ENCODE measurements at places on chromosomes 4 and X.

GRCh38 chr4:101286663-101287062 lies 60.7 kb downstream of the PPP3CA start:
- no peak for DNase-seq

GRCh38 chrX:13816643-13817627 lies at the start of gene GPM6B:
TSS of gene GPM6B (minus strand) at chrX:13817093. CDS start at chrX:13816904, 189 bp downstream.
- peak; percentile 70 for DNase-seq

- DNase-seq: peak; percentile 37
Measured at GRCh38 chrX:50877310-50877709, 33.2 kb upstream of the BMP15 start.

DNA sequence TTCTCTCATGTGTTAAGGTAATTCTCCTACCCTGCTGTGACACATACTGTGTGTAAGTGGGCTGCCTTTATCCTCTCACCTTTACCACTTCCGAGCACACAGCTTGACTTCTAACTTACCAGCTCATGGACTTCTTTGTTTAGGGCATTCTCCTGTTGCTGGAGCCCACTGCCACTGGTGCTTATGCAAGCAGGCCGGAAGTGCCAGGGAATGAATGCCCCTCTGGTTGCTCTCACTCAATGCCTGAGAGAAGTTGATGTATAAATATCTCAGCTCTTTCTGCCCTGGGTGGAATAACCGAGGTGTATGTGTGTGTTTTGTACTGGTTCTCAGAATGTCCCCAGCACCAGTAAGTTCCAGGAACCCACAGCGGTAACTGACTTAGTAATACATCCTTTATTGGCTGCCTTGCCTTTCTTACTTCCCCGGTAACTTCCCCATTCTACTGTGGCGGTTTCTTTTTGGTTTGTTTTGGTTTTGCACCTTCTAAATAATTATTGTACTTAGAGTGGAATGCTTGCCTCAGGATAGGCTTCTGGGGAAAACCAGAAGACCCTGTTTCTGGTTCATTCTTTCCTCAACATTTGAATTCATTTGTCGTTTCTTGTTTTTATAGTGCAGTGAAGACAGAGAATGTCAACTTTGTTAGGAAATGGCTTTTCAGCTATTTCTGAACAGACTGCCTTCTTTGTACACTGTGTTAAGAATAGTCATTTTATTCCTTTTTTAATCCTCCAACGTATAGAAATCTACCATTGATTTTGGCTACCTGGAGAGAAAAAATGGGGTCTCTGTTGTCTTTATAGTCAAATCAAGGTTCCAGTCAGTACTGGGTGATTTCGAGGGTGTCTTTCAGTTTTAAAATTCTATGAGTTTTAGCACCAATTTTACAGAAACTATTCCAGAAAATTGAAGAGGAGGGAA lies 45.4 kb downstream of the CXorf58 start:
- peak; percentile 10 for DNase-seq

GRCh38 chrX:86133761-86134160 lies 14.5 kb upstream of the DACH2 start:
- no peak for DNase-seq

- no peak for DNase-seq
Measured at GRCh38 chr4:10599574-10599973, 85.0 kb downstream of the CLNK start.

- DNase-seq: no peak
Measured at GRCh38 chr4:24603343-24603742, 19.0 kb upstream of the DHX15 start.

DNA sequence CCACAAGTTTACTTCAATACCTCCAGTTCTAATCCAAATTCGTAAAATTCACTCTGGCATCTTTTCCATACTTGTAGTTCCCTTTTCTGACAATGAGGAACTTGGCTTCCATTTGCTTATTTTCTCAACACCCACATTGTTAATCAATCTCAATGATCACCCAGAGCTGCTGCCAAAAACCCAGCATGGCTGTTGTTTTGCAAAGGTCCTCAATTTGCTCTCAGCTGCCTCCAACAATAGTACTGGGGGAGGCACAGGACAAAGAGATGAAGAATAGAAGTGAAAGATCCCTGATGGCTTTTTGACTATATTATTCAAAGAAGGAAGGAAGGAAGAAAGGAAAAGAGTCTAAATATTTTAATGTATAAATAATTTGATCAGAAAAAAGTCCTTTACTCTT lies 847.8 kb downstream of the RAPGEF2 start:
- DNase-seq: no peak

- DNase-seq: peak; percentile 86
Measured at GRCh38 chr4:39697740-39698423, at the start of gene UBE2K. TSS of gene UBE2K (plus strand) at chr4:39698136. CDS start at chr4:39698328, 192 bp downstream.

GRCh38 chrX:124641737-124642491 lies 295.6 kb downstream of the SH2D1A start:
- no peak for DNase-seq

DNA sequence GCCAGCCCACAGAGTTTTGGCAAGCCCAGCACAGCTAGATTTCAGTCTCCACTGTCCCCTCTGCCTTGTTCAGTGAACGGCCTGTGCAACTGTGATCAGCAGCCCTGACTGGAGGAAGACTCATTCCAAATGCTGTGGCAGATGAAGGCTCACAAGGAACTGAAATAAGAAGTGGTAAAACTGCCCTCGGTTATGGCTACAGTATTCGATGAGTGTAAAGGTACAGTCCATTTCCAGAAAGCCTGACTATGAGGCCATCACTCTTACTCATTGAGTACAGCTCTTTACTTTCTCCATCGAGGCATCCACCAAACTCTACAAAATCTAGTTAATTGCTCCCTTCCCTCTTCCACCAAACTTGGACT lies 69.1 kb downstream of the RHOH start:
- DNase-seq: no peak

- no peak for DNase-seq
Measured at GRCh38 chr4:61886131-61886530, 686.0 kb downstream of the ADGRL3 start.

DNA sequence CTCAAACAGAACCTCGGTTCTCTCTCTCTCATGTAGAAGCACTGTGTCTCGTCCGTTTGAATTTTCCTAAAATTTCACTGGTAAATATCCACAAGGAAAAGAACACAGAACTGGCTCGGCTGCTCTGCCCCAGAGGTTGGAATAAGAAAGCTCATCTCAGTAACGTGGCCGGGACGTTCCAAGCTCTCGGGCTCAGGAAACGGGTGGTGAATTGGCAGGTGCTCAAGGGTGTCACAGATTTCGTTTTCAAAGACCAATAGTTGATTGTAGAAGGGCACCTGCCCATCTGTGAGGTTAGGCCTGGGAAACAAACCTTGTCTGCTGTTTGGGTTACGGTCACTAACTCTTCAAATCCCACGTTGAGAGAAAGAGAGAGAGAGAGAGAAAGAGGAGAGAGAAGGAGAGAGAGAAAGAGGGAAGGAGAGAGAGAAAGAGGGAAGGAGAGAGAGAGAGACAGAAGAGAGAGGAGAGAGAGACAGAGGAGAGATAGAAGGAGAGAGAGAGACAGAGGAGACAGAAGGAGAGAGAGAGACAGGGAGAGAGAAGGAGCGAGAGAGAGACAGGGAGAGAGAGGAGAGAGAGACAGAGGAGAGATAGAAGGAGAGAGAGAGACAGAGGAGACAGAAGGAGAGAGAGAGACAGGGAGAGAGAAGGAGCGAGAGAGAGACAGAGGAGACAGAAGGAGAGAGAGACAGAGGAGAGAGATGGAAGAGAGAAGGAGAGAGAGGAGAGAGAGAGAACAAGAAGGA lies 106.6 kb downstream of the CRLF2 start:
- no peak for DNase-seq

DNA sequence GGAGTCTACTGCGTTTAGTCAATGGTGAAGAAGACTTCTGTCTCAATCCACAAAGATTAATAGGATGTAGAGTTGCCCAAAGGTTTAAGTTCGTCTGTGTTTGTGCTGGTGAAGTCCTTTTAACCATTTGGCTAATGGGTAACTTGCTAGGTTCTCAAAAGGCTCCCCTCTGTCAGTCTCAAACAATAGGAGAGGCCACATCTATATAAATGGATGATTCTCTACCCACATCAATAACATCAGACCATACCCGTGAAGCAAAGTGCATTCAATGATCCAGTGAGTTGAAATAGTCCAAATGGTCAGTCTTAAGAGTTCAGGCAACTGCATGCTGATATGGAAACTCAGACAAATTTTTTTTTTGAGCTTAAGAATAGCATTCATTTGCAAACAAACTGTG lies 28.1 kb downstream of the RS1 start:
- DNase-seq: no peak

DNA sequence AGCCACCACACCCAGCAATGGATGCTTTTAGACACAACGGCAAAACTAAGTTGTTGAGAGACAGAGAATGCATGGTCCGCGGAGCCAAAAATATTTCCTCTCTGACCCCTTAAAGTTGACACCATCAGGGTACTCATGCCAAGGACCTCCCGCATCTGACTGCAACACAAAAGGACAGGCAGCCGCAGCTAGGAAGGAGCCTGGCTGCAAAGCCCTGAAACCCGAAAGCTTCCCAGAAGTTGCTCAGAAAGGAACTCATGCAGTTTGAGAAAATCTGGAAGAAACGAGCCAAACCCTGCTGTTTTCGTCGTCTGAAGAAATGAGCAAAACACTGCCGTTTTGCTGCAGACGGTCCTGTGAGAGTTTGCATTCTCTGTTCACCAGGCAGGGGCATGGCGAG lies 16.5 kb downstream of the DHRSX start:
- DNase-seq: no peak

DNA sequence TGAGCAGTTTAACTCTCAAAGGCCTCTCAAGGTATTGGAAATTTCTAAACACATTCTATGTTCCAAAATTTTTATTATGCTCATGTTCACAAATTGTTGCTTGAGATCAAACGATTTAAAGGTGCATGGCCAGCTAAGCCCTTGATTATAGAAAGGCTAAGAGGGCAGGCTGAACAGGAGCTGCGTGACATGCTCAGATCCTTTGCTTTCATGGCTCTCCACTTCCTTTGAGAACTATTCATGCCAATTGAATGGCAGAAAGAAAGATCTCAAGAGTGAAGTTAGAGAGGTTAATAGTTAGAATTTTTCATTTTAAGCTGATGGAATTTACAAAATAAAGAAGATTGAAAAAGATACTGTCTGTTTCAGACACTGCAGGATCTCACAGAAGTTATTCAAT lies 594 bp downstream of the LRIT3 start:
- no peak for DNase-seq

DNA sequence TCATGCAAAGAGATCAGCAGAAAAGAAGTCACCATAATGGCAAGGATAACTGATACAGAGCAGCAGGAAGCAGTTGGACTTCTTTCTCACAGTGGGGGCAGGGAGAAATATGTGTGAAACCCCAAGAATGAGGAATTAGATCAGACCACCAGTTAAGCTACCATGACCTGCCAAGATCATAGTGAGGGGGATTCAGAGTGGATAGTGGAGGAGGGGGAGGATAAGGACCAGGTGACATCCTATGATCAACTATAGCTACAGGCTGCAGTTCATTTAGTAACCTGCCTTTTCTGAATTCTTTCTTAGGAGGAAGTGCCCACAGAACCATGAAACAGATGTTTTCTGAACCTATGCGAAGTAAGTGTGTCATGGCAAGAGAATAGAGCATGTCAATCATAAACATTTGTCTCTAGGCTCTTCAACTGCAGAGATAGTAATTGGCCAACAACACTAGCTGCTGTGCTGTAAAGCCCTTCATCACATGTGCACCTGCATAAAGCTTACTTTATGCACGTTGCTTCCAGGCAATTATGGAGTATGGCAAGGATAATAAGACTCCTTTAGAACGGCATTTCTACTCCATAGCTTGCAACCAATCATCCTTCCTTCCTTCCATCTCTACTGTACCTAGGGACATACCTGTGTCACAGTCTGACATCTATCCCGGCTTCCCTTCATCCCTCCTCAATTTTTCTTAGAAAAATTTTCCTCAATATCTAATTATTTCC lies 329.7 kb downstream of the EPHA5 start:
- no peak for DNase-seq

- DNase-seq: no peak
Measured at GRCh38 chr4:186081202-186081807, 12.3 kb downstream of the TLR3 start.

GRCh38 chrX:10326578-10326977 lies 169.8 kb downstream of the CLCN4 start:
- DNase-seq: peak; percentile 11

DNA sequence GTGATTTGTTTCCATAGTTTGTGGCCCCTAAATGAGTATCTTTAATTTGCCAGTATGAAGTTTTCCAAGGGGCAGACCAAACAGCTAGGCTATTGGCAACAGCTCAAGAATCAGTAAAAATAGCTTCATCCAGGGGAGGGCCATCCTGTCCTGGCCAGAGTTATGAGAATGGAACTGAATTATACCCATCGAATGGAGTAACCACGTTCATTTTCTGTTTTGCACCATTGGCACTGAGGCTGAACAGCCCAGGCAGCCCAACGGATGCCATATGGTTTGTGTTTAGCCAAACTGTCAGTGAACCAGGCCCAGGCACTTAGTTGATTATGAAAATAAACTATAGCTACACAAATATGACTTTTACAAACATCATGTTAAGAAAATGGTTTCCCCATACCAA lies 17.7 kb upstream of the ASB5 start:
- no peak for DNase-seq

DNA sequence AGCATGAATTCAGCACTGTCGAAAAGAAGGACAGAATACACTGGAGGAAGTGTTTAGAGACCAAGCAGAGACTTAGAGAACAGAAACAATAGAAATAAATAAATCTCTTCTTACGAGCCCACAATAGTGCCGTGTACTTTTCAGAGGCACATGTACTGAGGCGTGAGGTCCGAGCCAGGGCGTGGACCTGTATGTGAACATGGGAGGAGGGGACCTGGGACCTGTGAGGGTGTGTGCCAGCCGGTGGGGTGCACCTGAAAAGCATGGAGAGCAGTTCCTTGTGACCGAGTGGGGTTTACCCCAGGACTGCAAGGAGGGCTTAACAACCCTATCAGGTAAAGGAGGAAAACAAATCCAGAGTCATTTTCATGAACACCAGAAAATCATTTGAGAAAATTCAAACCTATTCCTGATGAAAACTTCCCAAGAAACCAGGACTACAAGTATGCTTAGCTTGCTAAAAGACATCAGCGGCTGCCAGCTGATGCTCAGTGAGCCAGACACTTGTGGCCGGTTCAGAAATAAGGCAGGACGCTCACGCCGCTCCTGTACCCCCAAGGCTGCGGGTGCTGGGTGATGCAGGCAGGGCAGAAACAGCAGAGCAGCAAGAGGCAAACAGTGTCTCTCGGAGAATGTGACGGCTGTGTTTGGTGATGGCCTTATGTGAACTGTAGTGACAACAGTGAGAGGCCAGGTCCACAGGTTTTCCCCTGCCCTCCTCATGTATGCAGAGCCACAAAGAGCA lies 37.1 kb downstream of the NELFA start:
- DNase-seq: no peak

- DNase-seq: no peak
Measured at GRCh38 chrX:19225909-19226308, 103.6 kb upstream of the ADGRG2 start.

DNA sequence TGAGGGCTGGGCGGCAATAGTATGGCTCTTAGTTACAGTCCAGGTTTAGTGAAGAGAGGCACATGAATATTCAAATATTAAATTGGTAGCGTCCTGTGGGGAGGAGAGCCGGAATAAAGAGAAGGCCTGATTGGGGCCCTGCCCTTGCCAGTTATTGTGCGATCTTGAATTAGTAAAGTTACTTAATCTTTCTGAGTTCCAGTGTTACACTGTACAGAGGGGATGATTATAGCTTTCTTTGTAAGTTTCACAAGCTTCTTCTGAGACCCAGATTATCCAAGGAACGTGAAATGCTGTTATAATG lies 1.2 kb downstream of the METAP1 start:
- no peak for DNase-seq

Data from globus pallidus (tissue), 1 donor.